ENCODE measurements at places on chromosomes 11 and 22. TPM values are rescaled to one million over a fixed set of nuclear protein-coding genes. Genes with fewer than 3 reads are reported as not detected.

The SYCE3 gene
- not detected for total RNA-seq

The OR6A2 gene
- total RNA-seq, result 1.8 TPM

The FUT4 gene
- 6.9 TPM for total RNA-seq

The GSTT2B gene
- 4.6 TPM for total RNA-seq

The PAMR1 gene
- total RNA-seq, result 7.2 TPM

The GRM5 gene
- 178 TPM for total RNA-seq

The MS4A1 gene
- 0.23 TPM for total RNA-seq

The MS4A15 gene
- total RNA-seq, result not detected

The LUZP2 gene
- total RNA-seq, result 131 TPM

The OR51I2 gene
- total RNA-seq, result not detected

The CLCF1 gene
- not detected for total RNA-seq

The DKK3 gene
- total RNA-seq, result 477 TPM

The GSTT2 gene
- total RNA-seq, result 0.46 TPM

The SLC22A9 gene
- not detected for total RNA-seq

The NRXN2 gene
- total RNA-seq, result 397 TPM

The CHRM1 gene
- total RNA-seq, result 6.5 TPM

The USH1C gene
- total RNA-seq, result 0.92 TPM

The LIF gene
- total RNA-seq, result not detected

The ME3 gene
- 75.0 TPM for total RNA-seq

The MMP11 gene
- 14.3 TPM for total RNA-seq

The SLC22A25 gene
- total RNA-seq, result 0.23 TPM

The DUSP8 gene
- 8.8 TPM for total RNA-seq

The RAB3IL1 gene
- 4.4 TPM for total RNA-seq

The TOM1 gene
- total RNA-seq, result 12.2 TPM

The SLC39A13 gene
- total RNA-seq, result 12.5 TPM

The CALCA gene
- total RNA-seq, result not detected

The LMNTD2 gene
- total RNA-seq, result 0.23 TPM

The LYVE1 gene
- 5.8 TPM for total RNA-seq

The SLC7A4 gene
- 6.7 TPM for total RNA-seq

The CHKB gene
- 28.6 TPM for total RNA-seq

The SSTR3 gene
- total RNA-seq, result 1.2 TPM
